ENCODE measurements at places on chromosomes 6 and 20. TPM values are rescaled to one million over a fixed set of nuclear protein-coding genes. Genes with fewer than 3 reads are reported as not detected.

NTSR1 gene
- total RNA-seq = 0.21 TPM

GRCh38 chr6:144292372-144292771 lies 7.2 kb downstream of the UTRN start:
- DNase-seq = no peak

DNA sequence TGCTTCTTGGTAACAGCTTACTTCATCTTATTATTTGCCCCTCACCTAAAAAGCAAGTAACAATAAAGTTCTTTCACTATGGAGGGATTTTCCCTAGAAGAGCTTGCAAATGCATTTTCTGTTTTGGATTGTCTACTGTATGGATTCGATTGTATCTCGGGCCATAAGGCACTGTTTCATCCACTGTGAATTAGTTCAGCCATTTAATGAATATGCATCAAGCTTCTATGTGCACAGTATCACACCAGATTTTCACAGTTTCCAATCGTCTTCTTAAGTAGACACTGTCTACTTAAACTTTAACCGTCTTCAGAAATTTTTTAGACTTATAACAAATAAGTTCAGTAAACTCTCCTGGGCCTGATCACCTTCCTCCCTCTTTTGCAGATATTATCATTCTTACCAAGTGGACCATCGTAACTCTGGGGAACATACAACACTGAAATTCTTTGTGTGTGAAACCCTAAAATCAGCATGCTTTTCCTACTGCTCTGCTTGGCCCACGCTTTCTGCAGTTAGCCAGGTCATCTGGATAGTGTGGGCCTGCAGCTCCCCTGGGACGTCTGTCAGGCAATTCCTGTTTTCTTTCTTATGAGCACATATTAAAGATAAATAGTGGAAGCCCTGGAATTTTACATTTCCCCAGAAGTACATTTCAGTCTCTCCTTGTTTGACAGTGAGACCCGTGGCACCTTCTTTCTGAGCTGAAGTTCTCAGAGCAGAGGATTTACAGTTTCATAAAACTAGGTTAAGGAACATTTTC lies 136.5 kb upstream of the PDE10A start:
- no peak for DNase-seq

- no peak for DNase-seq
These were observed 14.4 kb downstream of the KPNA5 start for GRCh38 chr6:116695401-116695800.

MMP24 gene
- total RNA-seq = not detected

- DNase-seq = no peak
These were observed 291.9 kb upstream of the PRDM1 start for GRCh38 chr6:105794239-105794638.

DNA sequence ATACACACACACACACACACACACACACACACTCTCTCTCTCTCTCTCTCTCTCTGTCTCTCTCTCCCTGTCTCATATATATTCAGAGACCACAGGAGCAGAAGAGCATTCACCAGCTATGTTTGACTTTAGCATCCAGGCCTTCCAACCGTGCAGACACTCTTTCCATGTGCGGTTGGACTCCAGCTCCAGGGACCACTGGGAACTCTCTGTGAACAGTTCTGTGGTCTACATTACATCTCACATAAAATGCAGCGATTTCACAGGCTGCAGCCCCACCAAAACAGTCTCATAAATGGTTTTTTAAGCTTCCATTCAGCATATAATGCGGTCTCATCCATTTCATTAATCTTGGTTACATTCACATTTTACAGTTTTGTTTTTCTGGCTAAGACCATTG lies 508.4 kb upstream of the SULF2 start:
- no peak for DNase-seq

PSORS1C2 gene
- total RNA-seq = not detected

DNA sequence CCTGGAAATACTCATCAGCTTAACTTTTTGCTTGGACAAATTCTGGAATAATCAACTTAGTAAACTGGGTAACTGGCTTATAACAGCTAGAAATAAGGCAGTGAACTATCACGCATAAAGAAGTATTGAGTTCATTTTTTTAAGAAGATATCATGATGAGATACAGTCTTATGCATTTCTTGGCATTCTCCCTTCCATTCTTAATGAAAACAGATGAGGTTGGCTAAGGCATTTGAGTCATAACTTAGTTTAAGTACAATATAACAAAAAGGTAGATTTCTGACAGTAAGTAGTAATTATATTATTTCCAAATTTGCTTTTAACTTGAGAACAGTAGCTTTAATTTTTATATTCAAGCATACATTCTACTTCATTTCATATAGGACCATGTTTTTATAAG lies 56.1 kb downstream of the SAMD5 start:
- no peak for DNase-seq

DNA sequence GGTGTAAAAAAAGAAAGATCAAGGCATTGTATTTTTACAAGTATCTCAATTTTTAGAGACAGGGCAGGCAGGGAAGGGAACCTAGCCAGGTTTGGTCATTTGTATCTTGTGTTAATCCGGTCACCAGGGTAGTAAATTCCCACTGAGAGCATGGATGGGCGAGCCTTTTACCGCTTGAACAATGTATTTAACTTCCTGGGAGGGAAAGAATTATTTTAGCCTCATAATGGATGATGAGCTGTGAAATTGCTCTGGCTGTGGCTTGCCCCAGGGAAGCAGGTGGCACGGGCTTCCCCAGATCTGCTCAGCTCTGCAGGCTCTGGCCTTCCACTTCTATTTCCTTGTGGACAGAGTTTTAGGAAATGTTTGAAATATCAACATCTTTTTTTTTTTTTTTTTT lies 72.9 kb downstream of the TOX2 start:
- DNase-seq = no peak

DNA sequence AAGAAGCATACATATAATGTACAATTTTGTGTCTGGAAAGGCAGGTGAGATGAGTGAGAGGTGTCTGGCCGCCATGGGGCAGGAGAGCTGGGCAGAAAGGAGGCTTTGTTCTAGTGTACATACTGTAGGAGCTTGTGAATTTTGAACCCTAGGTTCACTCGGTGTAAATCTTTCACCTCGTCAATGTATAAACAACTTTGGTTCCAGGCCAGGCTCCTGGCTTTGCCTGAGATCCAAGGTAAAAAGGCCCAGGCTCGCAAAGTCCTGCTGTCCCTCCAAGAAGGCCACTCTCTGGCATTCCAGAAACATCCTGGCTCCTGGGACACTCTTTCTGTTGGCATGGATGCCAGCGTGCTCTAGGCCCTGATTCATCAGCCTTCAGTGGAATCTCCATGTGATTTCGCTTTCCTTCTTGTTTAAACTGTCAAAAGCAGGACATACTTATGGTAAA lies 7.1 kb upstream of the SLC22A7 start:
- no peak for DNase-seq

PAX1 gene
- not detected for total RNA-seq

SLC32A1 gene
- total RNA-seq = not detected

C20orf141 gene
- not detected for total RNA-seq

GRCh38 chr20:39698752-39699151 lies 736.6 kb downstream of the DHX35 start:
- no peak for DNase-seq

All from activated CD8-positive, alpha-beta T cell treated with anti-CD3 and anti-CD28 coated beads, Interleukin-2, amount 10 ng/mL, durations not matched to agents 7 days and 5 days (primary cell).